ENCODE measurements at places on chromosomes 7 and 10.
A peak's percentile ranks its signal among the peaks of the same experiment; 100 is the strongest.

DNA sequence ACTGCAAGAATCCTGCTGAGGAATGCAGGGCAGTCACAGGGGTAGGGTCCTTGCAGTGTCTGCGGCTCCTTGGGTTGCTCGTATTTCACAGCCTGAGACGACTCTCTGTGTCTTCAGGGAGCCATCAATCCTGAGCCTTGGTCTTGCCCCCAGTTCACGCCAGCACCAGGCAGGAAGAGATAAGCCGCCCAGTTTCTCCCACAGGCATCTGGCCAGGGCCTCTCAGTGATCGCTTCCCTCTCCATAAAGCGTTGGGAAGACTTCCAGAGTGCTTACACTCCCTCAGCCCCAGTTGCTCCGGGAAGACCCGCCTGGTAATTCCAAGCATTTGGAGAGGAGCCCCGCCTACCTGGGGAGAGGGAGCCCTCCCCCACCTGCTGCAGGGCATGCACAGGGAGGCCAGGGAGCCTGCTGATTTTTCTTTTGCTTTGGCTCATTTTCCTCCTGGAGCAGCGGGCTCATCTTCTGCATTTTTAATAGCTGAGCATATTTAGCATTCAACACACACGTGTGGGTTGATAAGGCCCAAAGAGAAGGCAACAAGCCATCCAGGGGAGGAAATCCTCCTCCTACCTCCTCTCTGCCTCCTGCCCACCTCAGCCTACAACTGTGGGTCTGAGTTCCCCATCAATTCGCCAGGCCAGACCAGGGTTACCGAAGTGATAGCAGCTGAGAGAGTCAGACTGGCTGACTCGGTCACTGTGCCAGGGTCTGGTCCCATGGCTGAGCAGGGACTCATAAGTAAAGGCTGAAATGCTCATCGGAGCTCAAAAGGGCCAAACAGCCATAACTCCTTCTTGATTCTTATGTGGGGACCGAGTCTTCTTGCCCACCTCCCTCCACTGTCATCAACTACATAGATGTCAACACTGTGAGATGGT, 74.4 kb upstream of the EFCAB10 start:
- DNase-seq, result no peak

DNA sequence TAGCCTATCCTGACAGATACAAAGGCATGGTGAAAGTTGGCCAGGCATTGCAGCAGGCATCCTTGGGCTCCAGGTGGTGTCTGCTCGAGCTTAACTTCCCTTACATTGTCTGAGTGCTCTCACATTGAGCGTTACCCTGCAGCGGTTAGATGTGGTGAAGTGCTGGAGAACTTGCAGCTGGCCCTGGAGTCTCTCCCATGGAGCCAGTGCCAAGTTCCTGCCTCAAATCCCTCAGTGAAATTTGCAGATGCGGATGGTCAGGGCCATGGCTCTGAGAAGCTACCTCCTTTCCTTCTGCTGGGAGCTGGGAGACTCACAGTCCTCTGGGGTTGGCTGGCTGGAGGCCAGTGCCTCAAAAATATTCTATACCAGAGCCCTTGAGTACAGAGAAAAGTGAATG, 3.3 kb upstream of the ZNF746 start:
- no peak for DNase-seq

DNA sequence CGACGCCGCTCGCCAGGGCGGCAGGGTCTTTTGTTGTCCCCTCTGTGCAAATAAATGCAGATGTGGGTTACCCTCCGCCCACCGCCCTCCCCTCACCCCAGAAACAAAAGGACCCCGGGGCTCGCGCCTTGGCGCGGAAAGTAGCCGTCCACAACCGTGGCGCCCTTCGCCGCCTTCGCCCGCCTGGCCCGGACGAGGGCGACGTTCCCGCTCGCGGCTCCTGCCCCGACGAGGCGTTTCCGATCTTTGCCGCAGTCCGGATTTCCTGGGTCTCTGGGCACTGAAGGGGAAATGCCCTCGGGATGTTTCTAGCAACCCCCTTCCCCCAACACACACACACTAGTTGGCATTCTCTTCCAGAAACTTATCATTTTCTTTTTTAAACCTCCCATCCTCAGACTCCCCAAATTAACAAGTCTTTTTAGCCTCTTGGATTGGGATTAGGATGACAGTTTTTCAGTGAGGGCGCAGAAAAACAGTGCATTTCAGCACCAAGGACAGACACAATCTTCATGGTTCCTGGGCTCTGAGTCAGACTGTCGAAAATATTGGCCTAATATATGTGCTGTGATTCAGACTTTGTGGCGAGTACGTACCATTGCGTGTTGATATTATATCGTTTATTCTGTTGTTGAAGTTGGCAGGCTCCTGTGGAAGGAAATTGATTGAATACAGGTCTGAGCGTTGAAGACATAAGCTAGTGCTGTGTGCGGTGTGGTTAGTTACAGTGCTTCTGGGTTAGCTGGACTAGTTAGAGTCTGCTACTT, 771 bp downstream of the PHYHIPL start:
- no peak for DNase-seq

- DNase-seq, result no peak
These were observed 25.7 kb downstream of the TMEM176A start for GRCh38 chr7:150826061-150826849.

GRCh38 chr10:1274111-1274661, 218.0 kb downstream of the WDR37 start:
- DNase-seq, result no peak

- no peak for DNase-seq
These were observed 342.1 kb downstream of the PHF14 start for GRCh38 chr7:11315666-11316258.

- no peak for DNase-seq
These were observed 201.9 kb upstream of the KAT6B start for GRCh38 chr10:74624501-74624900.

DNA sequence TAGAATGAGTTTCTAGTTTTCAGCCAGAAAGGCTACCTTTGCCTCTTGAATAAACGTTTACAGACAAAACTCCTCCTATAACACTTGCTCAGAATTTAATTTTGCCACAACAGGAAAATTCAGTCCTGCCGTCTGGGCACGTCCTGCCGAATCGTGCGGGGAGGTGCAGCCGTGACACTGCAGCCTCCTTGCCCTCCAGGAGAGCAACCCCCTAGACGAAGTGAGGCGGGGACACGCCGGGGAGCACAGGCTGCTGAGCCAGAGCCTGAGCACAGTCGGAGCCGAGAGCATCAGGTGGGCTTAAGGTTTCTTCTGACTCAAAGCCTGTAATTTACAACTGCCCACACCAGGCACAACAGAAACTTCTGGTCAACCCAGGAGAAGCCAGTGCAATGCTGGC, 102.3 kb downstream of the DYNC2I1 start:
- no peak for DNase-seq

DNA sequence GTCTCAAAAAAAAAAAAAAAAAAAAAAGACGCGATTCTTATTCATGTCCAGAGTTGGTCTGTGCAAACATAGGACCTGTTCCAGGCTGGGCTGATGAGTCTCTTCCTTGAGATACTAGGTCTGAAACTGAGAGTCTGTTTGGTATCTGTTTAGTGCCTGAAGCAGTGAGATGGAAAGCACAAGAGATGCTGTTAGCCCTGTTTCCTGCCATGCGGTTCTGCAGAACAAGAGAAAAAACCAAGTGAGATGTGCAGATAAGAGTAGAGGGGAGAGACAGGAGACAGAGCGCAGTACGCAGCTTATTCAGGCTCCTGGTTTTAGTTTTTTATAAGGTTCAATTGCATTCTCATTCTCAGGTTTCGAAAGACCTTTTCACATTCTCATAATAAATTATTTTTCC, 85.8 kb upstream of the PRKCQ start:
- peak; percentile 66 for DNase-seq

DNA sequence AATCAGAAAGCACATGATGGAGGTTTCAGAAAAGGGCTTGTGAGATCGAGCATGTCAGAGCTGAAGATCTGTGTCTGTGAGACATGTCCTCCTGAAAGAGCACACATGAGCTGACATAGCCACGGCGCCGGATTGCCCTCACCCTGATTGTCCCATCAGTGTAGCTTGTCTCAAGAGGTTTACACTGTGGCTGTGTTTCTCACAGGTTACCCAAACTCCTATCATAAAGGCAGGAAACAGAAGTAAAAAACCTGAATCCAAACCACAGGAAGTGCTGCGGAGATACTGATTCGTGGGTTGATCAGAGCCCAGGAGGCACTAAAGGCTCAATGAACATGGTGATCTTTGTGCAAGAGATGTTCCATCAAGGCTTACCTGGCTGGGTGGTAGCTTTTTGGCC, 3.9 kb upstream of the ATP6V0E2 start:
- peak; percentile 25 for DNase-seq

GRCh38 chr7:107865956-107866775, 24.8 kb upstream of the DLD start:
- DNase-seq, result peak; percentile 19

GRCh38 chr7:94436700-94437099, 42.0 kb downstream of the COL1A2 start:
- DNase-seq, result no peak

- DNase-seq, result peak; percentile 18
These were observed 3.5 kb upstream of the CCDC126 start for GRCh38 chr7:23593706-23594105.

DNA sequence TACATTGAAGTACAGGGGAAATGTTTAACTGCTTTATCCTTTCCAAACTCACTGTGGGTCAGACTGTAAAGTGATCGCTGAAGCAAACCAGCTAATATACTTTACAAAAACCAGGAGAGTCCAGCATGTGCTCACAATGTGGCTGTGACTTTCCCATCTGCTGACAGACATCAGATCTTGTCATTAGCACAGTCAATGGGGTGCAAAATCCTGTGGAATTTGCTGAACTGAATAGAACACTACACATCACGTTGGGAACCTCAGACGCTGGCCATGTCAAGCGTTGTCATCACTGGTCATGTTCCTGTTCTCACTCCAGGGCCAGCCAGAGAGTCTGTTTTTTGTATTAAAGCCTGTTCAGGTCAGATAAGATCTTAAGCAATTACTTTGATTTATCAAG, 83.4 kb downstream of the AGMO start:
- no peak for DNase-seq

DNA sequence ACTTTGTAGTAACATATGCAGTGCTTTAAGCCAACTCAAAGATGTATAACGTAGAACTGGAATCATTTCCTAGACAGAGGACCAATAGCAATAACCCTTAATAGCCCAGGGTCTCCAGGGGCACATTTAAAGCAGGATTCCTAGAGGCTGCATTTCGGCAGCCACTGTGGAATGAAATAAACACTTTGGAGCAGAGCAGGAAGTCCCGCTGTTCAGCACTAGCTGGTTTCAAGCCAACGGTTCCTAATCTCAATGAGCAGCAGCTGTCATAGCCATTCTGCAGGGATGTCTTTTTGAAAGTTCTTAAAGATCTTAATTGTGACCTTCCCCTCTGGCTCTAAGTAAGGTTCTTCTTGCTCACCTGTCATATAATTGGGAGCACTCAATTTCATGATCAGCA, 18.4 kb upstream of the MACROH2A2 start:
- no peak for DNase-seq

All from stimulated activated CD4-positive, alpha-beta T cell treated with anti-CD3 and anti-CD28 coated beads, Interleukin-1b, Interleukin-23, amount 100 ng/mL, for 48 hours (primary cell).